ENCODE measurements at places on chromosomes 2 and 18. TPM values are rescaled to one million over a fixed set of nuclear protein-coding genes. Genes with fewer than 3 reads are reported as not detected.

ASPRV1 gene
- 0.66 TPM for total RNA-seq

POTEC gene
- not detected for total RNA-seq

STARD6 gene
- not detected for total RNA-seq

- H3K27ac ChIP-seq: no peak overlapping the region
- no peak overlapping the region for H3K4me3 ChIP-seq
- no peaks in the 10 kb centered on the region for H3K36me3 ChIP-seq
- no peaks in the 10 kb centered on the region for H3K27me3 ChIP-seq
- no peaks in the 10 kb centered on the region for H3K4me1 ChIP-seq
These were observed 38.7 kb downstream of the ATP9B start for GRCh38 chr18:79107886-79108285.

- H3K27ac ChIP-seq: no peak overlapping the region
- H3K4me3 ChIP-seq: no peak overlapping the region
These were observed 85.1 kb downstream of the DYNC1I2 start for GRCh38 chr2:171772373-171772772.

GRCh38 chr18:64244571-64244970 lies 95.7 kb upstream of the LINC00305 start:
- H3K36me3 ChIP-seq: no peaks in the 10 kb centered on the region
- H3K4me3 ChIP-seq: no peak overlapping the region
- no peaks in the 10 kb centered on the region for H3K27me3 ChIP-seq
